ENCODE measurements at places on chromosomes 6 and 20.

DNA sequence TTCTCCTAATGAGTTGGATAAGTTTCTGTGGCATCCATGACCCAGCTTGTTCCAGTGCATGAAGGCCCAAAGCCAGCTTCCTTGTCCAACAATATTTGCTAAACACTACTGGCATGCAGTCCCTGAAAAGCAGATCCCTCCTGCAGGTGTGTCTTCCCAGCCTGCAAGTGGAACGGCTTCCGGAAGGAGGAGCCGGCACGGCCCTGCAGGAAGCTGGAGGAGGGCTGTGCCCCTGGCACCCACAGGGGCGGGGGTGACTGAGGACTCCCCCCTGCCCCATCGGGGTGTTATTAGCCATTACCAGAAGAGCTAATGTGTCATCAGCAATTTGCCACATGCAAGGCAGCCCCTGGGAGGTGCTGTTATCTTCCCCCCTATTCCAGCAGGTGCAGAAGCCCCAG lies 27.4 kb downstream of the NPEPL1 start:
- DNase-seq = no peak

- DNase-seq = peak; percentile 45
These were observed at the start of gene PKIG for GRCh38 chr20:44582311-44583025. PKIG (plus strand) TSS chr20:44582579; CDS start chr20:44614557, 31,978 bp downstream.

DNA sequence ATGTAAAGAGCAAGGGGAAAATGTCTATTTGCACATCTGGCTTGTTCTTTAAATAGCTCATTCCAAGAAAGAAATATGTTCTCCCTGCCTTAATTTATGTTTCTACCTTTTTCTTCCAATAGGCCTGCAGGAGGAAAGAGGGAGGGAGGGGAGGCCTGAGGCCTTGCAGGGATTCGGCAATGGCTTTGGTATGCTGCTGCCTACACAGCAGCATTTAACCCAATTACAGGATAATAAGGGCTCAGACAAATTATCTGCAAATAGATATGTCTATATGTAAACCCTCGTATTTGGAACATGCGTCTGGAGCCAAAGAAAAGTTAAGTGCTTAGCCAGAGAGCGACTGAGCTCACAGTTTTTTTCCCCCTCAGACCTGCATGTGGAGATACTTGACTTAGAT lies 277.2 kb downstream of the CDC5L start:
- no peak for DNase-seq

DNA sequence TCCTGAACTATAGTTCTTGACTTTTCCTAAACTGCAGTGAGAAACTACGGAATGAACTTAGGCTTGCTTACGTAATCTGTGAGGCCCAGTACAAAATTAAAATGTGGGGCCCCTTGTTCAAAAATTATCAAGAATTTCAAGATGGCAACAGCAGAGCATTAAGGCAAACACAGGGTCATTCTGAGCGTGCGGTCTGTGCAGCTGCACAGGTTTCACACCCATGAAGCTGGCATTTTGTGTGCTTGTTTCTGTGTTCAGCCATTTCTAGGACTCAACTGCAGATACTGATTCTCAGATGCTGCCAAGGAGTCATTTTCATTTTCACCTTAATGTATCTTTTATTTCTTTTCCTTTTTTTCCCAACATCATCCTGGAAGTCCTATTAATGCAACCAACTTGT lies 49.6 kb upstream of the HBS1L start:
- DNase-seq = no peak

GRCh38 chr6:126069449-126069848 lies 83.1 kb downstream of the TRMT11 start:
- DNase-seq = no peak

DNA sequence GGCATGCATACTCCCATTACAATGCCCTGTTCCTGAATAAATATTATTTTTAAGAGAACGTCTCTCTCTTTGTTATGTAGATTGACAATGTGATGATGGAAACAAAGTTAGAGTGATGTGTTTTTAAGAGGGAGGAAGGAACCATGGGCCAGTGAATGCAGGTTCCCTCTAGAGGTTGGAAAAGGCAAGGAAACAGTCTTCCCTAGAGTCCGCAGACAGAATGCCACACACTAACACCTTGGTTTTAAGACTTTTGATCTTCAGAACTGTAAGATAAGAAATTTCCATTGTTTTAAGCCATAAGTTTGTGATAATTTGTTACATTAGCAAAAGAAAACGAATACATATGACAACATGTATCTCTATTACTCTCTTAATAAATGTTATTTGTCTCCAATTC lies 4.7 kb upstream of the CENPW start:
- no peak for DNase-seq

DNA sequence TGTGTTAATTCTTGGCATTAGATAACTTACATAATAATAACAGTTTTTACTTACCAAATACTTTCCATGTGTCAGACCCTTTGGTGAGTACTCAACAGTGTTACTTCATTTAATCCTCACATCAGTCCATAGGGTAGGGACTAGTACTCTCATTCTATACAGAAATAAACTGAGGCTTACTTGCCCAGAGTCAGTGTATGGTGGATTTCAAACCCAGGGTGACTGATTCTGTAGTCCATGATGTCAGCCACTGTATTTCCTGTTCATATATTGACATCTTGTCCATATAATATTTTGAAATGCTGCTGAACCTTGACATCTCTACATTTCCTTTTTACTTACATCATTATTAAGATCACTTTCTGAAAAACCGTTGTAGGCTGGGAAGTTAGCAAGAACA lies 2.5 kb upstream of the PNLDC1 start:
- DNase-seq = no peak

DNA sequence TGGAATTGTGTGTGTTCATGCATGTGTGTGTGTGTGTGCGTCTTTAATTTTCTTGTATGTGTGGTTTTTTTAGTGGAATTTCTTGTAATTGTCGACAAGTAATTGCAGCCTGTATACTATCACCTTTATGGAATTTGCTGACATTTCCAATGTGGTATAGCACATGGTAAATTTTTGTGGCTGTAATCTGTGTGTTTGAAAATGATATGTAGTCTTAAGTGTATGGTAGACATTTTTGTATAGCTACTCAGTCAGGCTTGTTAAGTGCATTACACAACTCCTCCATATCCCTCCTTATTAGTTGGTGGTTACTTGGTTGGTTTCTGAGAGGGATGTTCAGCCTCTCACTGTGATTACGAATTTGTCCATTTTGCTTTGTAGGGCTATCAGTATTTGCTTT lies 384.5 kb upstream of the HSF2 start:
- DNase-seq = no peak

- DNase-seq = no peak
These were observed 3.1 kb downstream of the COL11A2 start for GRCh38 chr6:33189164-33189563.

- DNase-seq = no peak
These were observed 501.0 kb downstream of the CDH26 start for GRCh38 chr20:60459212-60459611.

DNA sequence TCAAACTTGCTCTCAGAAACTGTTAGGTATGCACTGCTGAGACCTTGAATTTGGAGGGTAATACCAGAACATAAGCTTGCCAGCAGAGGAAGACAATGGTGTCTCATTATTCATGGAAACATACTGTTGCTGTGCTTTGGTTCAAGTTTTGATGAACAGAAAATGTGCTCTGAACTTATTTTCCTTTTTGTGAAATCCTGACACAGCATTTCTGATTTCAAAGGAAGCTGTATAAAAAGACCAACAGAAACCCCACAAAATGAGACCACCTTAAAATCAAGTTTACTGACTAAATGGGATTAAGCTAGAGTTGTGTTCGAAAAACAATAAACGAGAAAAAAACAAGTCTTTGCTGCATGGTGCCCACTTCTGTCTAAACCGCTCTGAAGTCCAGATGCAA lies 70.3 kb downstream of the PRDM1 start:
- no peak for DNase-seq

GRCh38 chr6:150637266-150637665 lies 37.6 kb downstream of the PLEKHG1 start:
- no peak for DNase-seq

GRCh38 chr6:102686461-102686860 lies 1293.0 kb downstream of the GRIK2 start:
- no peak for DNase-seq

DNA sequence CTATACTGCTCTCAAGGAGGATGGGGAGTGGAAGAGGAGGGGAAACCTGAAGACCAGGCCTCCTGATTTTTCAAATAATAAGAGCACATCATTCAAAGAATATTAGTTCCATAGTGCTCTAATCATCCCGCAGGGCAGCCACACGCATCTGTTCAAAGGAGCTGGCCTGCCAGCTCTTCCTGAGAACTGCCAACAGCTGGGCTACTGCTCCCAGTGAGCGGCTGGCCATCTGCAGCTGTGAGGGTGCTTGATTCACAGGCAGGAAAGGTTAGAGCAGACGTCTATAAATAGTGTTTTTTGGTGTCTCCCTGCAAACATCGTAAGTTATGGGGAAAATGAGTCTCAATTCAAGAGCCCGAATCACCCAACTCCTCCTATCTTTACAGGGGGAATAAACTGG lies 17.3 kb downstream of the NSFL1C start:
- no peak for DNase-seq

- no peak for DNase-seq
These were observed 425.3 kb downstream of the EPM2A start for GRCh38 chr6:145309842-145310535.

- no peak for DNase-seq
These were observed 130.4 kb upstream of the RPS6KA2 start for GRCh38 chr6:166757232-166758135.

DNA sequence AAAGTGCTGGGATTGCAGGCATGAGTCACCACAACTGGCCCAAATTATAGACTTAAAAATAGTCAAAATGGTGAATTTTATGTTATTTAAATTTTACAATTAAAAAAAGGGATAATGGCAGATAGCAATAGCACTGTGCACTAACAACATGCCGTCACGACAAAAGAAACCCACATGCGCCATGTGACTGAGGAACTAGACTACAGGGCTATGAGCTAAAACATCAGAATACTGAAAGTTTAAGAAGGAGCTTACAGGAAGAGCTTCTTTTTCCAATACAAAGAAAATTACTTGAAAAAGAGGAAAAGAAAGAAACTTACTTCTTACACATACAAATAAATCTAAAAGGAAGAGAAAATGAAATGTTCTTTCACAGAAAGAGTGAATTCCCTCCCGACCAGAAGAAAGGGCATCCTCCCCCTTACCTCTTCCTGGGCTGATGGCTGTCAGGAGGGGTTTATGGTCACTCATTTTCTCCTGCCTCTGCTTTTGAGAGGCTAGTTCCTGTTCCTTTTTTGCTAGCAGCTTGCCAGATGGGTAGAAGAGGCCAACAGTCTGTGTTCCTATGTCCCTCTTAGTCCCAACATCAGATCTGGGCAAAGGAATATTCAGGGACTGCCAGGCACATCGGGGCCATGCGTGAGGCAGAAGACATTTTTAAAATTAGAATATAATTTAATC lies 54.5 kb downstream of the DZANK1 start:
- peak; percentile 80 for DNase-seq

- DNase-seq = no peak
These were observed 490.8 kb downstream of the EPM2A start for GRCh38 chr6:145244349-145245100.

- no peak for DNase-seq
These were observed 2.5 kb upstream of the FASTKD5 start for GRCh38 chr20:3162080-3162611.

DNA sequence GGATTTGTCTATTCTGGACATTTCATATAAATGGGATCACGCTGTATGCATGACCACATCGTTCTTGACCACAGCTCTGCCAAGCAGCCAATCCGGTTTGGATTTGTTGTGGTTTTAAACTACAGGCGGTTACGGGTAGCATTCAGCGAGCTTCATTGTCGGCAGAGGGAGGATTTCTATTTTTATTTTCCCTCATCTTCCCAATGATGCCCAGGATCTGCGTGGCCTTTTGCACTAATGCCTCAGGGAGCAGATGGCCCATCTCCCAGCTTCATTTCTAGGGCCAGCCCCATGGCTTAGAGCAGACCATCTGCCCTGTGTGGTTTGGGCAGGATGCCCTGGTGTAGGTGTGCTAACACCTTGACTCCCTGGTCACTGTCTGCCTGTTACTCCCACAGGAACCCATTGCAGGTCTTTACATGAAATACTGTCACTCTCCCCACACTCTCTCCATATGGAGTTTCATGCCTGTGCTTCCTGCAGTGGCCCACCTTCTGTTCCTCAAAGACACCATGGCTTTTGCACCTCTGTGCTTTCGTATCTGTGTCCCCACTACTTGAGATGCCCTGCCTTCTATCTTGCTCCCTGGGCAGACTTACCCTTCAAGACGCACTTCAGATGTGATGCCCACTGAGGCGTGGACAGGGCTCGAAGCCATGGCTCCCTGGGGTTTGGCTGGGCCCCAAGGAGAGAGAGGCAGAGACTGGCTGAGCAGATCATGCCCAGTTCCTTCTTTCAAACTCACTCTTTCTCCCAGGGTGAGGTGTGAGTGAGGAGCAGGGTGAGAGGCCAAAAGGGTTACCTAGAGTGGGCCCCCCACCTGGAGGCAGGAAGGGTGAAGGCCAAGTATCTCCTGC lies 26.0 kb downstream of the SDCBP2 start:
- peak; percentile 75 for DNase-seq

DNA sequence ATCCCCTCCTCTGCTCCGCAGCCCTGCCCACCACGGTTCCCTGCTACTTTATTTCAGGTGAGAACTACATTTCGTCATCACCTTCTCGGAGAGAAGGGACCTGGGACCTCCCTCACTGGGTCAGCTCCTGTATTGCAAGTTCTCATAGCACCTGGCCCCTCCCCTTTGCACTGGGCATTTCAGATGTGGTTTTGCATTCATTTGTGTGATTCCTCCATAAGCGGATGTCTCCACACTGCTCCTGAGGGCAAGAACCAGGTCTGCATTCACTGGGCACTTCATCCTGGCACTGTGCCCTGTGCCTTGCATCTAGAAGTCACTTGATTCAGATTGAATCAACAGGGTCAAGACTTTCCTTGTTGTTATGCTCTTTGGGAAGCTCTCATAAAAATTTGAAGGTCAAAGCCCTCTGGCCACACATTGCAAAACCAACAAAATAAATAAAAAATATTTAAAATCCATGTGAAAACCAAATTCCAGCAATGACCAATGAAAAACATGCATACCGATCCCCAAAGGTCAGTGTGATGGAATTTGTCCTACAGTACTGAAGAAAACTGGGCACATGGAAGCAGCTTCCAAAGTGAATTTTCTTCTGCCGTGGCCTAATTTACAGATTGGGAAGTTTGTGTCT lies 89.1 kb upstream of the F13A1 start:
- DNase-seq = no peak

- DNase-seq = peak; percentile 70
These were observed 32.8 kb downstream of the PRDM1 start for GRCh38 chr6:106118835-106119431.

All from MV-4-11 (cell line).